Sciatic nerve (tissue), 2 donors: ENCODE measurements at places on chromosomes 6 and 20.

GRCh38 chr6:111761783-111762312, 111.4 kb downstream of the FYN start:
- DNase-seq = no peak

- DNase-seq = no peak
These were observed 90.7 kb upstream of the POPDC3 start for GRCh38 chr6:105270511-105270910.

- no peak for DNase-seq
These were observed 10.2 kb downstream of the RPRD1B start for GRCh38 chr20:38043512-38044300.

GRCh38 chr6:106094261-106094963, 8.3 kb downstream of the PRDM1 start:
- no peak for DNase-seq

- DNase-seq = no peak
These were observed 50.0 kb upstream of the ECI2 start for GRCh38 chr6:4185419-4185818.

- no peak for DNase-seq
These were observed 138.1 kb upstream of the PHACTR3 start for GRCh38 chr20:59466107-59466815.

- DNase-seq = no peak
These were observed 83.3 kb downstream of the SYCP2 start for GRCh38 chr20:59850018-59850641.

GRCh38 chr6:7219310-7219709, 93.7 kb downstream of the SSR1 start:
- no peak for DNase-seq

DNA sequence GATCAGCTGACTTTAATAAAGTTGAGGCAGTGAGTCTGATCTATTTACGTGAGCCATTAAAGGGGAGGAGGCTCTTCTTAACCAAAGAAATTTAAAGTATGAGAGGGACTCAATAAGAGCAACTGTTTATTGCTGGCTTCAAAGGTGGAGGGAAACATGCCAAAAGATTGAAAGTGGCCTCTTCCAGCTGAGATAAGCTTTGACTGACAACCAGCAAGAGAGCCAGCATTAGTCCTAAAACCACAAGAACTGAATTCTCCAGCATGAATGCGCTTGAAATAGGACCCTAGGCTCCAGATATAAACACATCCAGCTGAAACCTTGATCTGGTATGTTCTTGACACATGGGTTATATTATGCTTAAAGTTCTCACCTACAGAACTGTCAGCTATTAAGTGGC, 123.1 kb upstream of the GJE1 start:
- no peak for DNase-seq

- no peak for DNase-seq
These were observed 81.9 kb upstream of the CCDC28A start for GRCh38 chr6:138691595-138692057.

- DNase-seq = no peak
These were observed 7.9 kb downstream of the COL9A3 start for GRCh38 chr20:62824476-62825332.

DNA sequence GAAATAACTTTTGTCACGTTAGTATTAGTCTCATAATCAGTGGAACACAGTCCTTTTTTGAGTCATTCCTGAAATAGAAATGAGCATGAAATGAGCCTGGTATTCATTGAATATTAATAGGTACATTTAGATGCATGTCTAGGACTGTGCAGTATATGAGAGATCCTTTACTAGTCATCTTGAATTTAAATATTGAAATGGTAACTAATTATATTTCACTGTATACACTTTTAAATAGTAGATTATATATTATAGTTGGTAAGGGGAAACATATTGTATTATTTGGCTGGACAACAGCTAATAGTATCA, 59.4 kb downstream of the RSPO3 start:
- no peak for DNase-seq

GRCh38 chr20:36547186-36548005, 6.1 kb downstream of the MYL9 start:
- DNase-seq = no peak

DNA sequence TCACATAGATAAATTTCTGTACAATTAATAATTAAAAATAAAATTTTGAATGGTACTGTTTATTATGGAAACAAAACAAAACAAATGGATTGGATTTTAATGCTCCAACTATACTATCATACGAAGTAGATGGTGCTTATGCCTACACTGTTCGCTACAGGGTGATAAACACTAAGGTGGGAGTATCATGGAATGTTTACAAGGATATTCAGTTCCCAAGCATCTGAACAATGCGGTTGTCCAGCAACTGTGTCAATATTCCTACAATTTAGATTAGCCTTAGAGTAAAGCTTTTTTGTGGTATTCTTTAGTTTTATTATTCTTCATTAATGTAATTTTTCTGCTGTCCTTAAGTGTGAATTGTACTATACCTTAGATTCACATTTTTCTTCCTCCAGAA, 105.1 kb downstream of the MMS22L start:
- DNase-seq = no peak

DNA sequence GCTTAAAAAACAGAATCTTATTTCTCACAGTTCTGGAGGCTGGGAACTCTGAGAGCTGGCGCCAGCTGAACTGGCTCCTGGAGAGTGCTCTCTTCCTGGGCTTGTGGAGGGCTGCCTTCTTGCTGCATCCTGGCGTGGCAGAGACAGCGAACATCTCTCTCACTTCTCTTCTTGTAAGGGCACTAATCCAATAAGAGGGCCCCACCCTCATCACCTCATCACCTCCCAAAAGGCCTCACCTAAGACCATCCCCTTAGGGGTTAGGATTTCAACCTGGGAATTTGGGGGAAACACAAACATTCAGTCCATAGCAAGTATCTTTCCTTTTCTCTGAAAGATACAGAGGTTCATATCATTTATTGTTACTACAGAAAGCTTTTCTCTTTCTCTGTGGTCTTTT, 23.9 kb downstream of the PNLDC1 start:
- no peak for DNase-seq

- no peak for DNase-seq
These were observed 1063.9 kb upstream of the CITED2 start for GRCh38 chr6:140438346-140438735.

GRCh38 chr6:41655176-41655575, 16.9 kb downstream of the MDFI start:
- no peak for DNase-seq

DNA sequence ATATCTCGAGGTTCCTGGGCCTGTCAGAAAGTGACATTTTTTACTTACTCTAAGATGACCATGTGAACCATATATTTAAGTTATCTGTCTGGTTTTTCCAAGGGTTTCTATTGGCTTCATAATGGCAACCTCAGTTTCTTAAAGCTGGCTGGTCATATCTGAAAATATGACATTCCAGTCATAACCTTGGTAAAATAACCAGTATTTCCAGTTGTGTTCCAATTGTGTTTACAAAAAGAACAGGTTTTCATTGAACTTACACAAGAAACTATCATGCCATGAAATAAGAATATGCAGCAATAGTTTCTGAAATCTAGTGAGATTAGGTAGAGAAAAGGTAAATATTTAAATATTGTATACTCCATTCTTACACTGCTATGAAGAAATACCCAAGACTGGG, 61.7 kb upstream of the HMGN3 start:
- DNase-seq = no peak

DNA sequence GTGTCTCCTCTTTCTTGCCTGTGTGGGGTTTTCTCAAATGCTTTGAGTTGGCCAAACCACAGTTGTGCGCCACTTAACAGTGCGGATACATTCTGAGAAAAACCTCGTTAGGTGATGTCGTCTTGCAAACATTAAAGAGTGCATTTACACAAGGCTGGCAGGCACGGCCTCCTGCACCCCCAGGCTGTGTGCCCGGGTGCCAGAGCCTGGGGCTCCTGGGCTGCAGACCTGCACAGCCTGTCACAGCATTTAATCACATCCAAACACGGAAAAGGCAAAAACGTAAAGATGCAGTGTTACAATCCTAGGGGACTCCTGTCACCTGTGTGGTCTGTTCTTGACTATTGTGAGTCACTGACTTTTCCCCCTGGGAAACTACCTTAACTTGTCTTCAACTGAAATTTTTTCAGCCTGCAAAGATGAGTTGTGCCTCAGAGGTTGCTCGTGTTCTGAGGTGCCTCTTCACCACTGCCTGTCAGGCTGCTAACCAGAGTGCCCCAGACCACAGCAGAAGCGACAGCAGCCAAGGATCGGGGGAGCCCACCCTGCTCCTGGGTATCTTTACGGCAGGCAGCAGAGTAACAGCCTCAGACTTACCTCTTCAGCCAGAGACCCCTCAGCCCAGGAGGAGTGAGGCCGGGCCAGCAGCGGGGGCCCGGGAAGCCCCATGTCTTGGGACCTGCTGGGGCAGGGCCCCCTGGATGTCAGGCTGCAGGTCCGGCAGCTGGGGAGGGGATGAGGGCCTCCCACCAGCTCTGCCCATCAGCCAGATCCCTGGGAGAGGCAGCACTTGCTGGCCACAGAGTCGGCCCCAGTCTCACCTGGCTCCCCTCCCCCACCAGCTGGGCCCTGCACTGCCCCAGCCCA, 683 bp upstream of the C20orf204 start:
- DNase-seq = no peak

DNA sequence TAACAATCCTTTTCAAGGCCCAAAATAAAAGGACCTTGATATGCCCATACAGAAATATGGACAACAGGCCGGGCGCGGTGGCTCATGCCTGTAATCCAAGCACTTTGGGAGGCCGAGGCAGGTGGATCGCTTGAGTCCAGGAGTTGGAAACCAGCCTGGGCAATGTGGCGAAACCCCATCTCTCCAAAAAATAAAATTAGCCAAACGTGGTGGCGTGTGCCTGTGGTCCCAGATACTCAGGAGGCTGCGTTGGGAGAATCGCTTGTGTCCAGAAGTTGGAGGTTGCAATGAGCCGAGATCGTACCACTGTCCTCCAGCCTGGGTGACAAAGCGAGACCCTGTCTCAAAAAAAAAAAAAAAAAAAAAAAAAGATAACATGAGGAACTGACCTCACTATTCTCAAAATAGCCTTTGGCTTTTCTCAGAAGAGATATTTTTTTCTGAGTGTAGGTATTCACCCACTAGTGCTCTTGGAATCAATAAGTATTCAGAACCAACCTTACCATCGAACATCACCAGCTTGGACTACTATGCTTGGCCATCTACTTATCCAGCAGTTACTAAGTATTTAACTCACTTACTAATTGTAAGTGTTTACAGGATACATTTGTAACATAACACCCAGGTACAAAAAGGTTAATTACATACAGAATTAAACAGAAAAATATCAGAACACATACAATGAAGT, 99.2 kb downstream of the OR2B2 start:
- no peak for DNase-seq

- peak; percentile 90 for DNase-seq
These were observed 46.4 kb downstream of the MOCS1 start for GRCh38 chr6:39887692-39888450.

DNA sequence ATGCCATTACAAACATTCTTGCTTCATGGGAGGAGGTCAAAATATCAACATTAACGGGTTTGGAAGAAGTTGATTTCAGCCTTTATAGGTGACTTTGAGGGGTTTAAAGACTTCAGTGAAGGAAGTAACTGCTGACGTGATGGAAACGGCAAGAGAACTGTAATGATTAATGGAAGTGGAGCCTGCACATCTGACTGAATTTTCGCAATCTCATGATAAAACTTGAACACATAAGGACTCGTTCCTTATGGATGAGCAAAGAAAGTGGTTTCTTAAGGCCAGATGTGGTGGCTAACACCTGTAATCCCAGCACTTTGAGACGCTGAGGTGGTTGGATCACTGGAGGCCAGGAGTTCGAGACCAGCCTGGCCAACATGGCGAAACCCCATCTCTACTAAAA, 226.1 kb downstream of the BCAS1 start:
- no peak for DNase-seq

DNA sequence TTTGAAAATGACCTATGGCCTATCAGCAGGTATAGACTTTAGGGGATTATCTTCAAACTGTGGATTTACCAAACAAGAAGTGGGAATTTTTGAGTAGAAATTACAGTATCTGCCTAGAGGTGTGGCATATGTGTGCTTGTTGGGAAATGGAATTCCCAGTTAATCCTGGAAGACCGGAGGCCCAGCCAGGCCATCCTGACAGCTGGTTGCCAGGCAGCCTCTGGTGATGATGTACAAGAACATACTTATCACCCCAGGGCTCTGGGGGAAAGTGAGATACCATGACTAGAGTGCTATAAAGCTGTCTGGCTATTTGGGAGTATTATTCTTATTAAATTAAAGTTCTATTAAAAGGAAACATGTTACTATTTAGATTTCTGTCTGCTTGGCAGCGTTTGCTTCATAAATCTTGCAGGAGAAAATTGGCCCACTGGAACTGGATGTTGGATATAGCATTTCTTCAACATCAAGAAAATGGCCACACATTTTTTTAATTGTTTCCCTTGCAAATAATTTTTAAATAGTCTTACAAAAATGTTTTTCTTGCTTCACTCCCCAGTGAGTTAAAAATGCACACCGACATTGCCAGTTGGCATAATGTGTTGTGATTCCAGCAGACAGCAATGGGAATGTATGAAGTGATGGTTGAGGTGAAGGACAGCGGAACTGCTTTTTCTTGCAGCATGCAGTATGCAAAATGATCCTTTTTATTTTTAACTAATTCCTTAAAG, 187.8 kb downstream of the MYLK4 start:
- no peak for DNase-seq

DNA sequence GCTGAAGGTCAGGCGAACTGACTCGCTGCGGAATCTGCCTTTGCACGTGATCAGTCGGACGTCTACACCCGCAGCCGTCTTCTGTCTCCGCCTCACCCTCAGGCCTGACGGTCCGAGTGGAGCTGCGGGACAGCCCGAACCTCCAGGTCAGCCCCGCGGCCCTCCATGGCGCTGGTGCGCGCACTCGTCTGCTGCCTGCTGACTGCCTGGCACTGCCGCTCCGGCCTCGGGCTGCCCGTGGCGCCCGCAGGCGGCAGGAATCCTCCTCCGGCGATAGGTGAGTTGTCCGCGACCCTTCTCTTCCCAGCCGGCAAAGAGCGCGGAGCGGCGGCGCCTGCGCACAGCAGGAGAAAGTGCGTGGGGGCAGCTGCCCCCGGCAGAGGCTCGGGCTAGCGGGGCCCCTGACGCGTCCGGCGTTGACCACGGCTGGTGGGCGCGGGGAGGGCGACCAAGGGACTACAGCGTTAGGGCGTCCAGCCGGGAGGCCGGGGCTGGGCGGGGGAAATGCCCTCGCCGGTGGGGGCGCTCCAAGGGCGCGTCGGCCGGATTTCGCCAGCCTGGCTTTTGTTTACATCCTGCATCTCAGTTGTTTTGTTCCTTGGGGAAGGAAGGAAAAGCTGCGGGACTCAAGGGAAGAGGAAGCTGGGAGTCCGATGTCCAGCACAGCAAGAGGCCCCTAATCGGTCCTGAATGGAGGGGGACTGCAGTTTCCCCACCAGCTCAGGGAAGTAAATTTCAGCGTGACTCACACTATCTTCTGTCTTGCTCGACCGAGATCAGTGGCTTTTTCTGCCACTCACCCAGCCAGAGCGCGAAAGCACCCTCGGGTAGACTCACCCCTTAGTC, at the start of gene SMPDL3A:
Gene SMPDL3A (plus strand): TSS at position 77 of the 846 bp plus-strand sequence. CDS start 89 bp downstream, at position 166.
- DNase-seq = peak; percentile 83

DNA sequence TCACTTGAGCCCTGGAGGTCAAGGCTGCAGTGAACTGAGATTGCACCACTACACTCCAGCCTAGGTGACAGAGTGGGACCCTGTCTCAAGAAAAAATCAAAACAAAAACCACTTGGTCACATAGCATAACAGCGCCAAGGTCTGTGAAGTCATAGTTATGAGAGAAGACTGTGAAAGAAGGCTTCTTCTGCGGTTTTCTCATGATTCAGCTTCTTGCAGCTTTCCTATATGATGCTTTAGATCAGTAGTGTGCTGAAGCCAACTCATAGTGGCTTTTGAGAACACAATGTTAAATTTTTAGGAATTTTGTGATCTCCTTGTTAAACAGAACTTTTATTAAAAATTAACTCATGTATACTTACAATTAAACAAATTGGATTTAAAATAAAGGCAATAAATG, 136.2 kb upstream of the GLP1R start:
- no peak for DNase-seq
